Fibroblast of upper back skin (primary cell): ENCODE measurements at places on chromosomes 3 and 15.

DNA sequence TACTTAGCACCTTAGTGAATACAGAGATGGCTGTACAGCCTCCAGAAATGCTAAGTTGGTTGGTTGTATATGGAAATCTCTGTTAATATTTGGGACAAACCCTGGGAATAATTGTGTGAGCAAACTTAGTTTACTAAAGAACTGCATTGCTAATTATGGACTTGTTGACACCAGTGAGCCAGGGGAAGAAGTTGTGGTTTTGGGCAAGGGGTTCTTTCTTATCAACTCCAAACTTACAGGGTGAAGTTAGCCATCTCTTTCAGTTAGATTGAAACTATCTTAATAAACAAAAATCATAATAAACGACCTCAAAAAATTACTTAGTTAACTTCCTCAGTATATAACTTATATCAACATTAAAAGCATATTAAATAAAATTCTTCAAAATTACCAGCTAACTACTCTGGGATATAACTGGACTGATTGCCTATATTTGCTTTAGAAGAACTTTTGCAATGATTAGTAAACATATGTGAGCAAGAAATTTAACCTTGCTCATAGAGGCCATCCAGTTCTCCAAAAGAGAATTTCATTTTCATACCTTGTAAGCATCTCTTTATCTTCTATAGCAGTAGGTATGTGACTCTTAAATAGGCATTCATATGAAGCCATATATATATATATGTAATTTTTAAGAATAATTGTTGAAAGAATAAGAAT lies 24.7 kb downstream of the MBNL1 start:
- DNase-seq = no peak

DNA sequence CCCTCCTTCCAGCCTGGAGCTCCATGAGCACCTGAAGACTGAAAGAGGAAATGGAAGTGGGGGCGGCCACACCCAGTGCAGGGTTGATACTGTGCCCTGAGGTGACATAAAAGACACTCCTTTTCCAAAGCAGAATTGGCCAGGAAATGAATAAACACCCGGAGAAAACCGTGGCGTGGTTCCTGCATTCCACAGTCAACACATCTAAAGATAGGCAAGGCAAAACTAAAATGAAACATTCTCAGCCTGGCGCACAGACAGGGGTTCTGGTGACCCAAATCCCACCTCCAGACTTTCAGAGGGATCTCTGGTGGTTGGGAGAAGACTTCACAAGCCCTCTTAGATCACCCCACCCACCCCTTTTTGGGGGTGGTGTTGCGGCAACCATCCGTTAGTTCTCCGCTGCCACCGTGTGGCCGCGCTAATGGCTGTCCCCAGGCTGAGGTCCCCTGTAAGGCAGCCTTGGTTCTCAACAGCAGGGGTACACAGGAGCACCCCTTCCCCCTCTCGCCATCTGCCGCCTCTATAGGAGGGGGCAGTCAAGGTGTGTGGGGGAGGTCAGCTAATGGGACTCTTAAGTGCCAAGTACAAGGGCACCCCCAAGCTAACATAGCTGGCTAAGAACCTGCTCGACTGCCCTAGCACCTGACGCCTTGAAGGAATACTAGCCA lies 2.5 kb upstream of the MST1R start:
- peak; percentile 43 for DNase-seq

DNA sequence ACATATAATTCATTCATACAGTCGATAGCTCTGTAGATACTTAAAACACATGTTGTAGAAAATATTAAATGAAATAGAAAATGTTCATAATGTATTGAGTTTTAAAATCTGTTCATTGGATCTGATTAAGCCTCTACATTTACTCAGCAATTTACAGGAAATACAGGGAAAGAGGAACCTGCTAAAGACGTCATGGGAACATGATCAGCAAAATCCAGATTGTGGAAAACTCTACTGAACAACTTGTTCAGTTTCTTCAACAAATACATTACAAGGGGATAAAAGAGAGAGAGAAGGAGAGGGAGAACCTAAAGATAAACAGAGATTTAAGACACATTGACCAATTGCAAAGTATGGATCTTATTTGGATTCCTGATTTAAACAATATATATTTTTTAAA lies 46.7 kb downstream of the KLHL6 start:
- no peak for DNase-seq

DNA sequence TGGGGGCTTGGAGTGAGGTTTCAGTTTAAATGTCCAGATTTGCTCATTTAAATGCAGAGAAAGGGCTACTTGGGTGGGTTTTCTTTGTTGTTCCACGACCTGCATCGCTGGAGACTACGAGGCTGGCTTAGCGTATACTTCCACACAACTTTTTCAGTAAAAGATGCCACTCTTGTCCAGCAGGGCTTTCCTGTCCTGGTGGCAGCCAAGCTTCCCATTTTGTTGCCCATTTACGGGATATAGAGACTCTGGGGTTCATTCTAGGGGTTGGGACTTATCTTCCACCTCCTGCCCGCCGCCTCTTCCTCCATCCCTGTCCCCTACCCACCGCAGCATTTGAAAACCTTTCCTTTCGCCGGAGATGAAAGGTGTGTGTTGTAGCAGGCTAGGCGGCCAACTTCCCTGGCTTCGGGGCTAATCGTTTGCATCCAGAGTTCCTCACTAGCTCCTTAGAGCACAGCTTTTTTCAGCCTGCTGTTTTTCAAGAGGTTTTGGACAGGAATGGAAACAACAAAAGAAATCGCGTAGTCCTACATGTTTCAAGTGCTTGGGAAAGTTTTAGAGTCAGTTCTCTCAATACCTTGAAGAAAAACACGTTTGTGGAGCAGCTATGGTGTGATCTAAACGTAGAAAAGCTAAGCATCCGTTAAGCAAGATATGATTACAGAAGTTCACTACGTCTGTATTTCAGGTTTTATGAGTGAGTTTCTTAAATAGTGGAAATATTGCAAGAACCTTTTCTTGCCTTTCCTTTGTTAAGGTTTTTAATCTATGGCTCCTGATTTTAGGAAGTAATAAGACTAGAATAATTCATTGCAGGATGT lies 843 bp downstream of the CHRNA5 start:
- peak; percentile 20 for DNase-seq

- DNase-seq = no peak
Measured at GRCh38 chr3:195129644-195130492, 141.1 kb downstream of the XXYLT1 start.
